GM03348 (cell line): ENCODE measurements at places on chromosomes 5 and 9.

DNA sequence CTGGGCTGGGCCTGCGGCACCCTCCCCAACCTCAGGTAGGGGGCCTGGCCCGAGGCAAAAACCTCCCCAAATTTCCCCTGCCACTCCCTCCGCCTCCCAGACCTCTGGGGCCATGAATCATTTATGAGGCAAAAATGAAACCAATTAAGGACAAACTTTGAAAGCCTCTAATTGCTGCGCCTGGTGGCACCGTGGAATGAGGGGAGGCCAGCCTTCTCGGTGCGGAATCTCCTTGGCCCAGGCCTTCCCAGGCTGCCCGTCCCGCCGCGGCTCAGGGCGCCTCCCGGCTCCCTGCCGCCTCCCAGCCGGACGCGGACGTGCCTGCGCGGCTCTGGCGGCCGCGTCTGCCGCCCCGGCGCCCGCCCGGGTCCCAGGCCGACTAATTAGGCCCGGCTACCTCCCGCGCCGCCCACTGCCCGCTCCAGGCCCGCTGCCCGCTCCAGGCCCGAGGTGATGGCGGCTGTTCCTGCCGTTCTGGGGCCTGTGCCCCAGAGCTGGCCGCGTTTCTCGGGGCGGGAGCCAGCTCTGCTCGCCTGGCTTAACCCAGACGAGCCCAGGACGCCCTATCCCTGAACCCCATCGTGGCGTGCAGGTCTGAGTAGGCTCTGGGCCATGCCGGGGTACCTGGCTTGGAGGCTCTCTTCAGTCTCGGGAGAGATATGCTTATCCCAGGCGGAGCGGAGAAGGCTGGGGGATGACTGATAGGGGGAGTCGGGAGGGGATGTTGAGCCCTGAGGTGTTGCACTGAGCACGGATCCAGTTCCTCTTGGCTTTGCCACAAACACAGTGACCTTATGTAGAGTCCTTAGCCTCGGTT lies 20.1 kb downstream of the CXXC5 start:
- peak; percentile 77 for DNase-seq

- no peak for DNase-seq
Measured at GRCh38 chr5:176553260-176554085, 4.3 kb downstream of the CDHR2 start.

DNA sequence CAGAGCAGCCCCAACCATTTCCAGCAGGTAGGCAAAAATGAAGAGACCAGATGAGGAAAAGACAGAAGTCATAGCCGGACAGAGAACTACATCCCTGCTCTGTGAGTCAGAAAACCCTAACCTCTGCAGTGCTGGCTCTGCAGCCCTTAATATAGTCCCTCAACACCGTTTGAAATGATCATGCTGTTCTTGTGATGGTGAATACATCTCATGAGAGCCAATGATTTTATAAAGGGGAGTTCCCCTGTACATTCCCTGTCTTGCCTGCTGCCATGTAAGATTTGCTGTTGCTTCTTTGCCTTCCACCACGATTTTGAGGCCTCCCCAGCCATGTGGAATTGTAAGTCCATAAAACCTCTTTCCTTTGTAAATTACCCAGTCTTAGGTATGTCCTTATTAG lies 216.8 kb upstream of the RFX3 start:
- DNase-seq = no peak

DNA sequence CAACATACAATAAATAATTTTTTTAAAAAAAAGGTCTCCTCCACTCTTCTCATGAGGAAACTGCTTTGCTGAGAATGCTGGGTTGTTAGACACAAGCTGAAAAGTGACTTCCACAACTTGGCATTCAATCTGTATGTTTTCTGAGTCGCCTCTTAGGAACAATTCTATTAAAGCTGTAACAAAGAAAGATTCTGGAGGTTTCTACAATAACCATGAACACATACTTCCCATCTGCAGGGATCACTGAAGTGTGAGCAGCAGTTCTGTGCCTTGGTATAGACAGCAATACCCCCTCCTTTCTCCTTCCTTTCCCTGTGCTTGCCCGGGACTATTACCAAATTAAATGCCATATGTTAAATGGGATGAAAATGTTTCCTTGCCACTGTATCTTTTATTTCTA lies 1.5 kb downstream of the DIRAS2 start:
- DNase-seq = no peak

GRCh38 chr5:171857489-171857876 lies 71.9 kb downstream of the SMIM23 start:
- no peak for DNase-seq

DNA sequence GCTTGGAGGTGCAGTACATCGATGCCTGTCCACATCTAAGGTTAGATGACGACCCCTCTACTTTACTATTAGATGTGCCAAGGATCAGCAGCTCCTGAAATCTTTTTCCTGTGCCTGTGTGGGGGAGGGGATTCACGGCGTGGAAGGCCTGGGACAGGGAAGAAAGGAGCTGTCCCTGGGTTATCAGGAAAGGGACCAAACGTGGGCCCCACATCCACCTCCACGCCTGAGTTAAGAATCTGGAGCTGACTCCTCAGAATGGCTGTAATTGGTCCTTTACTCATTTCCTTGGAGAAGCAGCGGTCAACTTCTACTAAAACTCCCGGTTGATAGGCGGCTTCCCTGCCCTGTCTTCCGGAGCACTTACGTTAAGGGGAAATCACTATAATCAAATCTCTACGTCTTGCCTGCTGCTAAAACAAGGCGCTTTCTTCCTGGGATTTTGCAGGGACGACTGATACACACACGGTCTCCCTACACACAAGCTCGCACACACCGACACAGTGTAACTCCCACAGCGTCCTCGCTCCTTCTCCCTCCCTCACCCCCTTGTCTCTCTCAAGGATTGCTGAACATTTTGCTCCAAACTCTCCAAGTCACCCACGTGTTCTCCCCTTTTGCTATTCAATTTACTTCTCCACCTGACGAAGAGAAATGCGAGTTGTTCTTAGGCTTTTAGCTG lies 1.4 kb downstream of the PDE4D start:
- no peak for DNase-seq

GRCh38 chr5:142600611-142601358 lies 85.1 kb downstream of the FGF1 start:
- DNase-seq = peak; percentile 29

GRCh38 chr9:132993511-132993939 lies 15.0 kb downstream of the GFI1B start:
- DNase-seq = no peak

- no peak for DNase-seq
Measured at GRCh38 chr5:78574131-78574673, 74.4 kb downstream of the LHFPL2 start.

DNA sequence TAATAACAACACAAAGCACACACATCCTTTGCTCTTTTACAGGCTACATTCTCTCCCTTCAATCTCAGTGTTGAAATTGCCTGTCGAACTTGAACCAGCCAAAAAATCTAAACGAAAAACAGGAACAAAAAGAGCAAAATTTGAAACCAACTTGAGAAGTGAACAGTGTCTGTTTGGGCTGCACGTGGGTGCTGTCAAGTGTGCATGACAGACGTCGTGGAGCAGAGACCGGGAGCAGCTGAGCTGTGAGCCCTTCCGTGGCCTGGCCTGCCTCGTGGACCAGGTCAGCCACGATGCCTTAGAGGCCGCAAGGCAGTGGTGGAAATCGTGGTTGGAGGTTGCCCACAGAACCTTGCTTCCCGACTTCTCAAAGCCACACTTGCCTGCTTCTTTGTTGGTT lies 34.8 kb upstream of the DENND1A start:
- no peak for DNase-seq

GRCh38 chr9:92607088-92607487 lies 62.8 kb downstream of the IPPK start:
- peak; percentile 48 for DNase-seq

DNA sequence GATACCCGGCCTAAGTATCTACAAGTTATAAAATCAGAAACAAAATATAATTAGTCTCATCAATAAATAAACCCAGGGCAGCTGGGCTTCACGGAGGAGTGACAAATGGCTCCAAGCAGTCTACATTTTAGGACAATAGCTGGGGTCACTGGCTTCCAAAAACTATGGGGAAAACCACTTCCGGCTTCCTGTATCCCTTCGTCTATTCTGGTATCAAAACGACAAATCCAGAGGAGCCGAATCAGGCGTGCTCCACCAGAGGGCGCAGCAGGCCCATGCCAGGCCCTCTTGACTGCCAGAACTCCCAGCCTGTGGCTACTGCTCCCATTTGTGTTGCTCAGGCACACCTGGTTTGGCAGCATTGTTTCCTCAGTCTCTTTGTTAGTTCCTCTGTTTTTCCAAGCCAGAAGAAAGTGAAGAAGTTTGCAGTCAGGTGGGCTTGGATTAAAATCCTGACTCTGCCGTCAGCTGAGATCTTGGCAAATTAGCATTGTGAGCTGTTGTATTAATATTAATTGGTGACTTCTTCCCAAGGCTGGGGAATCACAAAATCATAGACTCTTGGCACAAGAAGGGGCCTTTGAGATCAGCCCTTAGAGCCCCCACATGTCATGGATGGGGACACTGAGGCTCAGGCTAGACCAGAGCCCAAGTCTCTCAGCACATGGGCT lies 11.6 kb upstream of the RAB14 start:
- peak; percentile 91 for DNase-seq

DNA sequence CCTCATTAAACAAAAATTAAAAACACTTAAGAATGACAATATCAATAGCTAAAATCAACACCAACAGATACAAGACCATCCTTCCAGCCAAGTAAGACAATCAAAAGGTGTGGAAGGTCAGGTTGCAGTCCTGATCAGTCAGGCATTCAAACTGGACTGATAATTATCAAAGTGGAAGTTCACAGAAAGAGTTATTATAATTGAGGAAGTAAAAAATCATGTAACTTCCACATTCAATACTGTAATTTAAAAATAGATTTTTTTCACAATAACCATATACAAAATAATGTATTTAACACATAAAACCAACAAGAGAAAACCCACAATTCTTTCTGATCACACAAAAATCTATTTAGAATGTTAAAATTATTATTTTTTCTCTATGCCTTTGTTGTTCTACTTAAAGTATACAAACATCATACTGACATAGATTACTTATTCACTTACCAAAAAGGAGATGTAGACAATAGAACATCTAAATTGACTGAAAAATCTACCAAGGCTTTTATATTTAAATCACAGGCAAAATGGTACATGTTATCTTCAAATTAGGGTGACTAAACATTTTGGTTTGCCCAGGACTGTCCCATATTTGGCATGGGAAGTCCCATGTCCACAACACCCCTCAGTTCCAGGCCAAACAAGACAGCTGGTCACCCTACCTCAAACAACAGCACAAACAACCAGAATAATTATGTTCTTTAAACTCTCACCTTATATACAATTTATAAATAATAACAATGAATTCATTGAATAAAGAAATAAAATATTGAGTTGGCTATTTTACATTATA lies 142.5 kb upstream of the SLC24A2 start:
- DNase-seq = no peak

GRCh38 chr5:137320056-137321045 lies 178.8 kb downstream of the SPOCK1 start:
- DNase-seq = peak; percentile 75

DNA sequence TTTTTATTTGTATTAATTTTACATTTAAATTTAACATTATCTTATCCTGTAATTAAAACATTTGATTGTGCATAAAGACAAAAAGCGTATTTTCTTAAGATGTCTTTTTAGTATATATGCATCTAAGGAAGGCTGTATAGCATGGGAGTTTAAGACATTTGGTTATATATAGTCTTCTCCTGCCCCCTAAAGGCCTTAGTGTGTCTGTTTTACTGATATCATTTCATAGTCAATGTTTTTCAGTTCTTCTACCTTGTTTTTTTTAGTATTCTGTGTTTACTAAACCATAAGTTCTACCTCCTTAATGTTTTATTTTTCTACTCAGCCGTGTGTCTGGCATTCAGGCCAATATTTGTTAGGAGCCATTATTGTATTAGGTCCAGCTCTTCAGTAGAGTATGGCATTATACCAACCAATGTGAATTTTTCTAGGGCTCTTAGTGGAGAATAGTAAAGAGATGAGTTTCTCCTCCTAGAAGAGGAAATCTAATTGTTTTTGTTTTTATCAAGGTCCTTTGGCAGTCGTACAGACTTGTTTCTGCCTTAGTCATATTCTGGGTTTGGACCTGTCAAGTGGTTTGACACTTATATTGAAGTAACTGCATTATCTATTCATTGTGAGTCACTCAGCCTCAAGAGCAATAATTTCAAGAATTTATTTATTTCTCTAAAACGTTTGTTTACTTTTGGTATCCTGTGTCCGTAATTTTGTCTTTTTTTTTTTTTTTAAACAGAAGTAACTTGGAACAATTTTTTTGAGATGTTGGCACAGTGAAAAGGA lies 74.8 kb downstream of the SLF1 start:
- peak; percentile 46 for DNase-seq
